NCI-H82 (cell line): ENCODE measurements at places on chromosomes 12 and 14.
A peak's percentile ranks its signal among the peaks of the same experiment; 100 is the strongest.

- no peak for DNase-seq
Observed at GRCh38 chr12:130288691-130289090, 49.0 kb upstream of the PIWIL1 start.

GRCh38 chr12:29414368-29414767, 33.4 kb upstream of the ERGIC2 start:
- DNase-seq, result no peak

GRCh38 chr12:116245189-116245588, 32.3 kb downstream of the MED13L start:
- DNase-seq, result no peak

DNA sequence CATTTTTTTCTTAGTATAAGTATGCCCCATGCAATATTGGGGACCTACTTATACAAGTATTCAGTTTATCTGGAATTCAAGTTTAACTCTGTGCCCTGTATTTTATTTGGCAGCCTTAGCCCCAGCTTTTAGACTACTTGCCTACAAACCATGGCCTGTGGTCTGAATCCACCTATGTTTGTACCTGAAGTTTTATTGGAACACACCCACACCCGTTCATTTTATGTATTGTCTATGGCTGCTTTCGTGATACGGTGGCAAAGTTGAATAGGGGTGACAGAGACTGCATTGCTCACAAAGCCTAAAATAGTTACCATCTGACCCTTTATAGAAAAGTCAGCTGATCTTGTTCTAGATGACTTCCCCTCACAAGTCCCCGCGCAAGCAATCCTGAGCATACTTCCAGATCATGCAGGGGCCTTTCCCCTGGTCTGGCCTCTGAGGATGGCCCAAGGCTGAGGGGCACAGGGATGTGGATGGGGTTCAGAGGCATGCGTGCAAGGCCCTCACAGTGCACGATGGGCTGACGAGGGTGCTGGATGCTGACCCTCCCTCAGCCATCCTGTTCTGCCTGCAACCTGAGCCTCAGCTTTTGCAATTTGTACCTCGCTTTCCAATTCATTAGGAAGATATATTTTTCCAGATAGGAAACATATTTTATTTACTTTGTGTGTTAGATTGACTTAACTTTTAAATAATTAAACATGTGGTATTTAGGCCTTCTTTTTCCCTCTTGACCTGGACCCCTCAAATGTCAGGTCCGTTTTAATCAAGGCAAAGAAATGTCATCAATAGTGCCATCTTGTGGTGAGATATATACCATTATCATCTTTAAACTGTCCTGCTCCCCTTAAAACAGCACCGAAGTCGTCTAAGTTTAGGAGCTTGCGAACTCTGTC, 527.3 kb upstream of the CCDC196 start:
- DNase-seq, result peak; percentile 66

DNA sequence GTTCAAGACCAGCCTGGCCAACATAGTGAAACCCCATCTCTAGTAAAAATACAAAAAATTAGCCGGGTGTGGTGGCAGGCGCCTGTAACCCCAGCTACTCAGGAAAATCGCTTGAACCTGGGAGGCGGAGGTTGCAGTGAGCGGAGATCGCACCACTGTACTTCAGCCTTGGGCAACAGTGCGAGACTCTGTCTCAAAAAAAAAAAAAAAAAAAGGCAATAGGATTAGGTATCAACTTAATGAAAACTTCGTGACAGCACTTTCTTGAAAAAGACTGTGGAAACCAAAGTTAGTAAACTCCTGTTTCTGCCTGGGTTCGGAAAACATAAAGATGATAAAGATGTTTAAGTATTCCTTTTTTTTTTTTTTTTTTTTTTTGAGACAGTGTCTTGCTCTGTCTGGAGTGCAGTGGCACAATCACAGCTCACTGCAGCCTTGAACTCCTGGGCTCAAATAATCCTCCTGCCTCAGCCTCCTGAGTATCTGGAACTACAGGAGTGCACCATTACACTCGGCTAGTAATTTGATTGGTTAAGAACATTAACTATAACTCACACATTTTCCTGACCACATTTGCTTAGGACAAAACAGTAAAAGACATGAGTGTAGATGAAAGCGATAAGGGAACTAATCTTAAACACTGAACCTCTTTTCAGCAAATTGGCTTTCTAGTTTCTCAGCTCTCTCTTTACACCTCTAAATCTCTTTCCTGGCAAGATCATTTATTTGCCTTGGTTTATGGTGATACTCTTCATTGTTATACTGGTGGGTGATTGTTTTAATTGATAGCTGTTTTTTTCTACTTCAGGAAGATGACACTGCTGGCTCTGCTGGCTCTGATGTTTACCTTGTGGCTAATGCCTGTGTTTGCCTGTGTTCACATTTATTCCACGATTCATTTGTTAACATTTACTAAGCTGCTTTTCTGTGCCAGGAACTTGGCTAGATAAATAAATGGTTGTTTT, 15.8 kb downstream of the HIF1A start:
- no peak for DNase-seq

DNA sequence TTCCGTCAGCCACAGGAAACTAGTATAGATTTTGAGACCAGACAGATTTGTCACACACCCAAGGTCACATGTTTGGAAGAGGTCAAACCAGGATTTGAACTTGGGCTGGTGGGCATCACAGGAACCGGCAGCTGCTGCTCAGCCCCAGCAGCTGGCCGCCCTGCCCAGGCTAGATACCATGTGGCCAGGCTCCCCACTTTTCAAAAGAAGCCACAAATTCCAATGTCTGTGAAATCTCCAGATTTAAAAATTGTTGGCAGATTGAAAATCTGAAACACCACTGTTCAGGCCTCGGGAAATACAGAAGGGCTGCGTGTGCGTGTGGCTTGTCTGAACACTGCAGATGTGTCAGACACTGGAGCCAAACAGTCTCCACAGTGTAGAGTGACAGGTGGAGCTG, 30.4 kb downstream of the MMAB start:
- DNase-seq, result no peak

- DNase-seq, result no peak
Observed at GRCh38 chr12:68821357-68822188, 13.6 kb downstream of the MDM2 start.

GRCh38 chr12:56304872-56305590, 4.9 kb upstream of the CS start:
- peak; percentile 38 for DNase-seq

GRCh38 chr12:64027311-64027710, 182.8 kb downstream of the SRGAP1 start:
- no peak for DNase-seq

DNA sequence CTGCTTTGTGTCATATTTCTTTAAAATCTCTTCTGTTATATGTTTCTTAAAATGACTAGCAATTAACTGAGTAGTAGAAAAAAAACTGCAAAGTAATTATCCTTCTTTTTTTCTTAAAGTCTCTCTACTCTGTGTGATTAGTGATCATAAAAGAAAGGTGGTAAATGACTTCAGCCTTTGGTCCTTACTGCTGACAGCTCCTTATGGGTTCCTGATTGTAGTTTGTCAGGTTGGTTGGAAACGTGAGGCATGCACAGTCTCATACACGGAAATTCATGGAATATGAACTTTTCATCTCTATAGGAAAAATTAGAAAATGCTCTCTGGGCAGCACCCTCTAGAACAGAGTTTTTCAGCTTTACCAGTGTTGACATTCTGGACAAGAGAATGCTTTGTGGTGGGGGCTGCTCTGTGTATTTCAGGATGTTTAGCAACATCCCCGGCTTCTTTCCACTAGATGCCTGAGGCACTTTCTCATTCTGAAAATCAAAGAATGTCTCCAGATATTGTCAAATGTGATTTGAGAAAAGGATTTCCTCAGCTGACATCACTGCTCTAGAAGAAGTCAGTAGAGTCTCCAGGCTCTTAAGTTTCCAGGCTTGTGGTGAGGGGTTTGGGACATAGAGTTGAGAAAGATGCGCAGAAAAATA, 121.0 kb downstream of the PIK3C2G start:
- DNase-seq, result no peak

DNA sequence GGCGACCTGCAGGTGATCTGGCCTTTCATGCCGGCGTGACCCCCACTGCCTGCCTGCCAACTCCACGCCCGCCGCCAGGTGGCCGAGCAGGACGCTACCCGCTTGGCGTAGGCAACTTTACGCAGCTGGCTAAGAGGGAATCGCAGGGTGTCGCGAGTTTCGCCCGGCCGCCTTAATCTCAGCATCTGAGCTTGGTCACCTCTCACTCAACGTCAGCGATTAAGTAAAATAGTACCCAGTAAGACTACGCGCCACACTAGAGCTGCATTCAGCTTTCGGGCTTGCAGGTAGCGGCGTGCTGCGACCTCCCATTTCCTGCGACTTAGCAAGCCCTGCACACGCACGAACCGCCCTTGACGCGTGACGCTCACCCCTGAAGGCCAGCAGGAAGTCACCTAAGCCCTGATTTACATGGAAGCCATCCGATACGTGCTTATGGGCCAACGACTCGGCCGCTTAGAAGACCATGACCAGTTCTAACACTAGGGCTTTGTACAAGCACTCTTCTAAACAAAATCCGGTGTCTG, 33.2 kb downstream of the WBP11 start:
- peak; percentile 95 for DNase-seq
